ENCODE measurements at places on chromosomes 12 and 14.

- DNase-seq, result no peak
These were observed 38.9 kb upstream of the CIT start for GRCh38 chr12:119915894-119916510.

DNA sequence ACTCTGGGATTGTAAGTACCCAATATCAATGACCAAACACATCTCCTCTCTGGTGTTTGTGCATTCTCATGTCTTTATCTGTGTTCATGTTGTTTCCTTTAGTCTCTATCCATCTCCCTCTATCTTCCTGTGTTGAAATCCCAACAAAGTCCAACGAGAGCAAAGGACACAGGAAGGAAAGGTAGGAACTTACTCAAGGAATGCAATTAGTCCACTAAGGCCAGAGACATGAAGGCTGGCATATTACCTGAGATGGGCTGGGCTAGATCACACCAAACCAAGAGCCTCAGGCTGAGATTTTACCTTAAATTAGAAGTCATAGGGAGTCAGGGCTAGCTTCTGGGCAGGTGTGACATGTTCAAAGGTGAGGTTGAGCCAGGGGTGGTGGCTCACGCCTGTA lies 14.3 kb upstream of the LGALS3 start:
- DNase-seq, result no peak

DNA sequence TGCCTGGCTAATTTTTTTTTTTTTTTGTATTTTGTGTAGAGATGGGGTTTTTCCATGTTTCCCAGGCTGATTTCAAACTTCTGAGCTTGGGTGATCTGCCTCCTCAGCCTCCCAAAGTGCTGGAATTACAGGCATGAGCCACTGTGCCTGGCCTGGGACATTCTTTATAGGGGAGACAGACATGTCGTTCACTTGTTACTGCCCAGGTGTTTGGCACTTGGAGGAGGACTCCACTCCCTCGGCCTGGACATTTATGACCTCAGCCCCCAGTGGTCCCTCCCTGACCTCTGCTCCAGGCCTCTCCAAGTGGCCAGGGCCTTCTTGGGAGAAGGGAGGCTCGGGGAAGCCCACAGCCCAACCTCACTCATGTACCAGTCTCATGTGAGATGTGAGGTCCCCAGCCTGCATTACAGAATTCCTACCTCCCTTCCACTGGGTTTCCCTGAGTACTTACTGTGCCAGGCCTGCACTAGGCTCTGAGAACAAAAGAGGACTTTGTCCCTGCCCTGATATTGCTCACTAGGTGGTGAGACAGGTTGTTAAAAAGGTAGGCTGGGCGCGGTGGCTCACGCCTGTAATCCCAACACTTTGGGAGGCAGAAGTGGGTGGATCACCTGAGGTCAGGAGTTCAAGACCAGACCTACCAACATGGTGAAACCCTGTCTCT lies 9.7 kb upstream of the POP5 start:
- no peak for DNase-seq

DNA sequence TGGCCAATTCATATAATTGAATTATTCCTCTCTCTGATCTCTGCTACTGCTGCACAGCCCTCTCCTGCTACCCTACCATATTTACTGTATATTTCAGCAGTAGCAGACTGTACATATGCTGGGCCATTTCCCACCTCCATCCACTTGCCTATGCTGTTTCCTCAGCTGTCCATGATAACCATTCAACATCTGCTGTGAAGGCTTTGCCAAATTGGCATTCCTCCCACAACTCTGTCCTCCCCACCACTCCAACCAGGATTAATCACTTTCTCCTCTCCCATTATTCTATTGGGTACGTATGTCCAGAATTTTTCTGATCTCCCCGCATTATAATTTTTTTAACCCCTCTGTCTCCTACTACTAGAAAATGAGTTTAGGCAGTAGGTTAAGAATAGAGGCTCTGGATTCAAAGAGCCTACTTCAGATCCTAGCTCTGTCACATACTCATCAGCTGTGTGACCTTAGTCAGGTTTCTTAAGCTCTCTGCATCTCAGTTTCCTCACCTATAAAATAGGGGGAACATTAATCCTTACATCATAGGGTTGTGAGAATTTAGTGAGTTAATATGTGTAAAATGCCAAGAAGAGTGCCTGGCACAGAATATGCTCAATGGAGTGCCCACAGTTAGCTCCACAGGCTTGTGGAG lies 123.3 kb downstream of the KICS2 start:
- no peak for DNase-seq
